ENCODE measurements at places on chromosomes 6 and 20. TPM values are rescaled to one million over a fixed set of nuclear protein-coding genes. Genes with fewer than 3 reads are reported as not detected.

Gene GCNT2
- total RNA-seq = 4.8 TPM

DNA sequence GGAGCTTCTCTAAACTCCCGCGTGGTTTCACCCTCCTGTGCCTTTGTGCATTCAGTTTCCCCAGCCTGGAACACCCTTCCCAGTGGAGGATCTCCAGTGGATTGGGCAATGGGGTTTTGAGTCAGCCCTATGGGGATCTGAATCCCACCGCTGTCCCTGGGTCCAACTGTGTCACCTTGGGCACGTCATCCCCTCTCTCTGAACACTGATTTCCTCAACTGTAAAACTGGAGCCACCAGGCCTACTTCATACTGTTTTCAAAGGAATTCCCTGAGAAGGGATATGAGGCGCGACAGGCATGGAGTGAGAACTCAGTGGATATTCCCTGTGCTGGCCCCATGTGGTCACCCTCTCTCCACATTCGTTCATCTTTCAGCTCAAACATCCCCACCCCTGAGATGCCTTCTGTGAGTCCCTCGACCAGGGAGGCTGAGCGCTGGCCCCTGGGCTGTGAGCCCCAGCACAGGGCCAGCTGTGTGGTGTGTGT, 25.7 kb downstream of the MAFB start:
- no peak for DNase-seq

Gene LRFN2
- not detected for total RNA-seq

- no peak for DNase-seq
These were observed 33.1 kb downstream of the SRC start for GRCh38 chr20:37378785-37379598.

GRCh38 chr6:146127447-146128215, 98.8 kb downstream of the GRM1 start:
- DNase-seq = no peak

DNA sequence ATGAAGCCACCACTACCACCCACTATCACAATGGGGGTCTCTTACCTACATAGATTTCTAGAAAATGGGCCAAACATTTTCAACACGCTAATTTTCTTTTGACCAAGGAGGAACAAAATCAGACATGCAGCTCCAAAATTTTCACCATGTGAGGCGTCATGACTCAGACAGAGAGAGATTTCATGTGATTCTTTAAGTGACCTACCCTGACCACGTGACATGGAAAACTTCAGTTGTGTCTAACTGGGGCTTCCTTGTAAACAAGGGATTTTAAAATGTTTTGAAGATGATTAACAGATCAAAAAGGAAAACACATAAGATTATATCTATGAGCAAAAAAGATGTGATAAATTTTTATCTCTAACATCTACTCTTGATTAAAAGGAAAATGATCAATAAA, 199.2 kb downstream of the TBXT start:
- DNase-seq = no peak
